ENCODE measurements at places on chromosomes 7 and 10.

GRCh38 chr7:146206270-146206669 is 89.7 kb downstream of the CNTNAP2 start:
- no peak for DNase-seq

- no peak for DNase-seq
Measured at GRCh38 chr7:48587475-48587874, 336.9 kb upstream of the CDC14C start.

GRCh38 chr10:35075228-35075627 is 14.9 kb downstream of the CUL2 start:
- DNase-seq = no peak

DNA sequence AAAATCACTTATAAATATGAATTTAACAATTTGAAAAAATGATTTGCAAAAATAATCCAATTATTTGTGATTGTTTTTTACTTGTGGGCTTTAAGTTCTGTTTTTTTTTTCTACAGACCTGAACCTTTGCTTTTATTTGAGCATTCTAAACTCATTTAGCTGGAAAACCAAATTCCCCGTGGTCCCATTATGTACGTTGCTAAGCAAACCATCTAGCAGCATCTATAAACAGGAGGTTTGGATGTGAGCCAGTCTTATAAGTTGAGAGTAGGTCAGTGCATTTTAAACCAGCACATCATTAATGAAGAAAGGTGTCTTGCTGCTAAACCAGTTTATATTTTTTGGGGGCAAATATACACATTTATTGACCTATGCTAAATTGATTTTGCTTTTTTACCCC is 77.3 kb downstream of the LRRN3 start:
- DNase-seq = no peak

DNA sequence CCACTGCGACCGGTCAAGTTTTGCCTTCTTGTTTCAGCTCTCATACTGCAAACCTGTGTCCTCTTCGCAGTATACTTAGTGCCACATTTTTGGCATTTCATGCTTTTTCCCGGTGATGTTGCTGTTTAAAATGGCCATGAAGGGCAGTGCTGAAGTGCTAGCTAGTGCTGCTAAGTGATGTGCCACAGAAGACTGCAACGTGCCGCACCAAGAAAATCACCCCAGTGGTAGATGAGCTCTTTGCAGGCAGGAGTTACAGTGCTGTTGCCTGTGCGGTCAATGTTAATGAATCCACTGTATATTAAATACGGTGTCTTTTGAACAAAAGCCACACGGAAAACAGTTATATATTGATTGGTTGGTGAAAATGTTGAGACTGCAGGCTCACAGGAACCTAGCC is 120.3 kb downstream of the ANLN start:
- DNase-seq = no peak

DNA sequence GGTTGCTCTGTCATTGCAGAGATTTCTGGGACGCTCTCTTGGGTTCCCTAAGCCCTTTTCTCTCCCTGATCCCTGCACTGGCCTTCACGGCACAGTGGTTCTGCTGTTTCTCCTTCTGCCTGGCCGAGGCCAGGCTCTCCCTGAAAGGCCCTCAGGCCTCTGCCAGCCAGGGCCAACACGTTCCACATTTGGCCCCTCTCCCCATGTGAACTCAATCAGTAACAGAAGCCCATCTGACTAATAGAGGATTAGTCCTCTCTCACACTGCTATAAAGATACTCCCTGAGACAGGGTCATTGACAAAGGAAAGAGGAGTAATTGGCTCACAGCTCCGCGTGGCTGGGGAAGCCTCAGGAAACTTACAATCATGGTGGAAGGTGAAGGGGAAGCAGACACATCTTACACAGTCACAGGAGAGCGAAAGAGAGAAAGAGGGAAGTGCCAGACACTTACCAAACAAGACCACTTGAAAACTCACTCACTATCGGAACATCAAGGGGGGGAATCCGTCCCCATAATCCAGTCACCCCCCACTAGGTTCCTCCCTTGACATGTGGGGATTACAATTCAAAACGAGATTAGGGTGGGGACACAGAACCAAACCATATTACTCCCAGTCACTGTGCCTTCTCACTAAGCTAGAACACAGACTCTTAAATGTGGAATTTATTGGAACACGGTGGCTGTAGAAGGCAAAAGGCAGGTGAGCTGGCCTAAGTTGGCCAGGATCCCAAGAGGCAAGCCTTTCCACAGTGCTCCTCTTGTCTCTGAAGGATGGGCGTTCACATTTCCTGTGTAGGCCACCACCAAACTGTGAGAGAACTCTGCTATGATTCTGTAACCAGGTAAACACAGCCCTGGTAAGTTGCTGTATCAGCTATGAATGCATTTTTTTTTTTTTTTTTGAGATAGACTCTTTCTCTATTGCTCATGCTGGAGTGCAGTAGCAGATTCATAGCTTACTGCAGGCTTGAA is 8.8 kb downstream of the FZD8 start:
- DNase-seq = no peak

DNA sequence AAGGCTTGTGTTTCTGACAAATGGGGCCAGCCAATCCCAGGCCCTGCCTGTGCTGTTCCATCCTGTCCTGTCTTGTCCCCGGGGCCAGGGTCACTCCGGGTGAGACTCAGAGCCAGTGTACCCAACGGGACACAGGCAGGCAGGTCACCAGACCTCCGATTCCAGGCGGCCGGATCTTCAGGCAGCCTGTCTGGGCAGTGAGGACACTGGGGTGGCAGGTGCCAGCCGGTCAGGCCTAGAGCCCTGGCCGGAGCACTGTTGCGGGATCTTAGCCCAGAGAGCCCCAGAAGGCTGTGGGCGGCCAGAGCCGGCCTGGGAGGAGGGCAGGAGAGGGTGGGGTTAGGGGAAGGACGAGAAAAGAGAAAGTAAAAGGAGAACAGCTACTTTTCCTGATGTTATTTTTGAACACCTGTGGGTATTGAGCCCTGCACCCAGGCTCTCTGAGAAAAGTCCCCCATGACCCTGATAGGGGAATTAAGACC is 134.3 kb upstream of the TNRC18 start:
- DNase-seq = no peak

All from AG04450 (cell line).